ENCODE measurements at places on chromosomes 7 and 10.

GRCh38 chr7:99788554-99788953 is 4.6 kb upstream of the CYP3A4 start:
- DNase-seq: no peak

- DNase-seq: no peak
Measured at GRCh38 chr10:69801094-69801433, 642 bp upstream of the COL13A1 start.

GRCh38 chr10:112756235-112756527 is 193.9 kb upstream of the TCF7L2 start:
- no peak for DNase-seq

- DNase-seq: peak; percentile 21
Measured at GRCh38 chr7:12623885-12624498, 53.5 kb downstream of the SCIN start.

DNA sequence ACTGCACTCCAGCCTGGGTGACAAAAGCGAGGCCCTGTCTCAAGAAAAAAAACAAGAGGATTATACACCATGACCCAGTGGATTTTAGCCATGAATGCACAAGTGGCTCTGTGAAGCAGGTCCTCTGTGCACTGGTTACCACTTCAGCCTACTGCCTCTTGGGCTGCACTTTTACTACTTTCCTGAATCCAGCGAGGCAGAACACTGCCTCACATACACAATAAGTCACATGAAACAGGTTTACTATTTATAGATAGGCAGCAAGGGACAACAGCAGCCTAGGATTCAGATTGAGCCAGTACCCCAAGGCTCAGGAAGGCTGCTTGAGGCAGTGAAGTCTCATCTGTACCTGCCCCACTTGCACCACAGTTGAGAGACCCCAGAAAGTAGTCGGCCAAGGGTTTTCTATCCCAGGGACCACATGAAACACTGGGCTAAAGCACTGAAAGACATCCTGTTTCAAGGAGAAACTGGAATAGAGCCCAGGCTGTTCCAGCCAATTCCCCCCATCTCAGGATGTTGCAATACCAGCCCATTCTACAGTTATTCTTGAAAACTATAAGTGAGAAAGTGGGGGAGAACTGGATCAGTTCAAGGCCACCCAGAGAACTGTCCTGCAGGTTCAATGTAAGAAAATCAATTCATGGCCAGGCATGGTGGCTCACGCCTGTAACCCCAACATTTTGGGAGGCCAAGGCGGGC is 10.3 kb upstream of the OGDH start:
- no peak for DNase-seq

- DNase-seq: no peak
Measured at GRCh38 chr10:13268841-13269240, 31.0 kb downstream of the PHYH start.

DNA sequence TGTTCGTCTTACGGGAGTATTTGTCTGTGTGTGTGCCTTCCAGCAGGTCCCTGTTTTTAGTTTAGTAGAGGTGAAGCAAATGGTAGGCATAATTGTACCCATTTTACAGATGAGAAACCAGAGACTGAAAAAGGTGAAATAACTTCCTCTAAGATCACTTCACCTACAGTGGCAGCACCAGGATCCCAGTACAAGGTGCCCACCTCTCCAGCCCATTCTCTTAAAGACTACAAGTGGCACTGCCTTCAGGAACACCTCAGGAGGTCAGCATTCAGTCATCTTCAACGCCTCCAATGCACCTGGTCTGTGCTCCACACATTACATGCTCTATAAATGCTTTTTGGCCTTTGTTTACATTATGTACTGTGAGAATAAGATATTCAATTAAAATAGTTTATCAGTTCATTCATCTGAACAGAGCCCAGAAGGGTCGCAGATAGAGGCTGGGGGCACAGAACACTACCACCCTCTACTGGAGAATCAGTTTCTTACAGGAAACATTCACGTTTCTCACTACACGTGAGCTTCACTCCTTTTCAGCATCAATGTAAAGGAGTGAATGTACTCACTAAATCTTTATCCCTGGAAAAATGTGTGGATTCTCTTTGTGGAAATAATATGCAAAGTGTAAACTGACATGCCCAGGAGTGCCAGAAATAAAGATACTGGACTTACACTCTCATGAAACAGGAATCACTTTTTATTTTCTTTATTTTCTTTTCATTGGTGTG is 45.5 kb upstream of the ABLIM1 start:
- DNase-seq: no peak

DNA sequence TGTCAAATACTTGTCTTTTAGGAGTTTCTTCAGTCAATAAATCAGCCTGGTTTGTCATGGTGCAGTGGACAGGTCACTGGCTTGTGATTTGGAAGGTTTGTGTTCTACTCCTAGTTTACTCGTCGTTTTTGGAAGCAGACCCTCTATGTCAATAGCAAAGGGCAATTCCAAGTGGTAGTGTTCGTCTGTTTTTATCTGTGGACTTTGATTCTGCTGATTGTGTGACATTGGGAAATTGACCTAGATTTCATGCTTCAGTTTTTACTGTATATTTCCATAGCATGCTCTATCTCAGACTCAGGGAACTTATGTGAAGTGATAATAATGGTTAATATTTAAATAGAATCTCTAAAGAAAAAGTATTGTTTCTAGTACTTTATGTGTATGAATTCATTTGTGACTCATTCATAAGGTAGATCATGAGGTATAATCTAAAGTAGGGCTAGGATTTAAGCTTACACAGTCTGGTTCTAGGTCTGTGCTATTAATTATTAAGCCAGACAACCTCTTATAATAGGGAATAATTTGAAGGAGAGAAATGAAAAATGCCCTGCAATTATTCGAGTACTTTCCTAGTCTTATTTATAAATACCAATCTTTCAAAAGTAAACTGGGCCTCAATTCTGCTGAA is 198.1 kb downstream of the REEP3 start:
- DNase-seq: no peak

DNA sequence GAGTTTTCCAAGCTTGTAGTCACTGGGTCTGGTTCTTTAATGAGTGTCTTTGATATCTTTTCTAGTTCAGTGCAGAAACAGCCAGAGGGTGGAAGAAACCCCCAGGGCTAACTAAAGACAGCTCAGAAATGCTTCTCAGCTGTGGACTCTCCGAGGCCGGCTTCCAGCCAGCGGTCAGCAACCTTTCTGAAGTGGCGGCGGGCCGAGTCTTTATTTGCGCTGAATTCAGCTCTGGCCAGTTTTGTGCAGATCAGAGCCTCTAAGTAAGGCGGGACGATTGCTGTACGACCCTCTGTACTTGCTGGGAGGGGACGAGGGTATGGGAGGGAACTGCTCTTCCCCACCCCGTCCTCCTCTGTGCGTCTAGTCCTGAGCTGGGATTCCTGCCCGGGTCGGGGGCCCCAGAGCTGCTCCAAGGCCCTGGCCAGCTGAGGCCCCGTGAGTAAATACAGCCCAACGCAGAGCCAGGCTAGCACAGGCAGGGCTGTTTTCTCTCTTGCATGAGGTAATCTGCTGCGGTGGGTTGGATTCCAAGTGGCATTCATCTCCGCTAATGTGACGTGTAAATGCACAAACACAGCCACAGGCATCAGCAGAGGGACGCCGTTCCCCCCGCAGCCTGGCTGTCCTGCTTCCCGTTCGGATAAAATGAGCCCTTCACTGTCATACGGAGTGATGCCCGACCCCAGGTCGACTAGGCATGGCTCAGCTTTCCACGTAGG is 159.8 kb downstream of the PIP4K2A start:
- DNase-seq: peak; percentile 57

- DNase-seq: no peak
Measured at GRCh38 chr10:88236121-88236743, 346.9 kb downstream of the RNLS start.

- DNase-seq: no peak
Measured at GRCh38 chr10:133475821-133476640, 22.3 kb downstream of the SCART1 start.

- DNase-seq: no peak
Measured at GRCh38 chr10:85946713-85947326, 419.8 kb downstream of the GRID1 start.

DNA sequence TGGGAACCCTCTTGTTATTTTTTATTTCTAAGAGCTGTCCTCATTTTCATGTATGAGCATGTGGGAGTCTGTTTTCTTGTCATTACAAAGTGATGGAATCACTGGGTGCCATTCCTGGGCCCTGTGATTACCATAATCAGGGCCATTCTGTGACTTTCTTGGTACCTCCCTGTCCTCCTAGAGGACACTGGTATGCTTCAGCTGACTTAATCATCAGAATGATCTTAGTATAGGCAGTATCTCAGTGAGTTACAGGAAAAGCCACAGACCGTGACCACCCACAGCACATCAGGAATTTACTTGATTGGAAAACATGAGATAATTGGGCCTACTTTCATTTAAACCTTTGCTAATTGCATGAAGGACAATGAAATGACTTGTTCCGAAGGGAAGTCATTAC is 7.2 kb downstream of the NOM1 start:
- no peak for DNase-seq

- no peak for DNase-seq
Measured at GRCh38 chr7:46108272-46108671, 187.2 kb upstream of the IGFBP3 start.

DNA sequence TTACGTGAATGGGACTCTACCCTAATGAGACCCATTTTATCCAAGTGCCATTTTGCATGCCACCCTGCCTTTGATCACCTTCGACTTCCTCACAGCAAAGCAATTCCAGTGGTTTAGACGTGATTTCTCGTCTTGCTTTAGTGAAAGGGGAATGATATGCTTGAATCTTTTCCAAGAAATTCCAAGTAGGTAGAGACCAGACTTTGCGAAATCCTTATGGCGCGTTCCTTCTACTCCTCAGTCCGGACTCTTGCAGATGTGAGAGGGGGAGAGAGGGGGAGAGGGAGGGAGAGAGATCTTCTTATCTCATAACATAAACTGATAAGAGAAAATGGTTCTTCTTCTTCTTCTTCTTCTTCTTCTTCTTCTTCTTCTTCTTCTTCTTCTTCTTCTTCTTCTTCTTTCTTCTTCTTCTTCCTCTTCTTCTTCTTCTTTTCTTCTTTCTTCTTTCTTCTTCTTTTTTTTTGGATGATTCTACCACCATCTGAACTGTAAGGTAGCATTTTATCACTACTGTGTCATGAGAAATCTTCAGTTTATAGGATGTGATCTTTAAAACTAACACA is 883 bp downstream of the SPAG6 start:
- no peak for DNase-seq

DNA sequence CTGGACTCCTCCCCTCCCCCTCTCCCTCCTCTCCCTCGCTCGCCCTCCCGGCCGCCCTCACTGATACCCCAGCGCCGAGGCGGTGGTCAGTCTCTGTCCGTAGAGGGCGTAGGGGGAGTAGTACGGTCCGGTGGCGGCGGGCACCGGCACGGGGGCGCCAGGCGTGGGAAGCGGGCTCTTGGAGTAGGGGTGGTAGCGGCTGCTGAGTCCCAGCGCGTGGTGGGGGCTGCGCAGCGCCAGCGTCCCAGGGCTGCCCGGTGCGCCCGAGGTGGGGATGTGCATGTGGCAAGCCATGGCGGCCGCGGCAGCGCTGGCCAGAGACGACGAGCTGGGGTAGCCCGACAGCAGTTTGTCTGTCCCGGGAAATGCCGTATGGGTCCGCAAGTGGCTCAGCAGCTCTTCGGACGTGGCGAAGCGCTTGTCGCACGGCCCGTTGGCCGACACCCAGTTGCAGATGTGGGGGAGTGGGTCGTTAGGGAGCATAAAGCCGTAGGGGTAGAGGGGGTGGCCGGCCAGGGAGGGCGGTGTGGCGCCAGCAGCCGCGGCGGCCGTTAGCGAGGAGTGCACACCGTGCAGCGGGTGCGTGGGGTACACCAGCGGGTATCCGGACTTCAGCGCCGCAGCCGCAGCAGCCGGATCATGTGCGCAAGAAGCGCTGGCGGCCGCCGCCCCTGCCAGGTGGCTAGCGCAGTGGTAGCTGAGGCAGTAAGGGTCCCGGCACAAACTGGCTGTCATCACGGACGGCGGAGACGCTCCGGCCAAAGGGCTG is 2.7 kb downstream of the ZNF503 start:
- DNase-seq: no peak

GRCh38 chr10:25901199-25901598 is 32.8 kb upstream of the MYO3A start:
- no peak for DNase-seq

- no peak for DNase-seq
Measured at GRCh38 chr10:100509241-100509840, 10.3 kb downstream of the SEC31B start.

- no peak for DNase-seq
Measured at GRCh38 chr7:107318523-107319160, 149.8 kb downstream of the HBP1 start.

- no peak for DNase-seq
Measured at GRCh38 chr10:96324447-96324846, 20.2 kb downstream of the DNTT start.

DNA sequence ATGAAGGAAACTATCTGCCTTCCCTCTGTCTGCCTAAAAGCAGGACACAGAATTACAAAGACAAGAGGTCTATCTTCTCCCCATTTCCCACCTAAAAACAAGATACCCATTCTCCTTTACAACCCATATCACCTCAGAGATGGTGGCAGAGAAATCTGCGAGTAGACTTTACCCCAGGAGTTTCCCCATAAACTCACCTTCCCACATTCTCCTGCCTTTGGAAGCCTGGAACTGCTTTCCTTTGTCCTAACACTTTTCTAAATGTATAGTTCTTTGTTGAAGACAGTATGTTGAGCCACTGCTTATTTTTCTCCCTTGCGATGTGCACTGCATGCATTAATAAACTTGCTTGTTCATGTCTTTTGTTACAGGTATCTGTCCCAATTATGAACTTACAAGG is 8.0 kb downstream of the SHTN1 start:
- DNase-seq: no peak

GRCh38 chr7:130886438-130887135 is 152.6 kb upstream of the KLF14 start:
- no peak for DNase-seq

DNA sequence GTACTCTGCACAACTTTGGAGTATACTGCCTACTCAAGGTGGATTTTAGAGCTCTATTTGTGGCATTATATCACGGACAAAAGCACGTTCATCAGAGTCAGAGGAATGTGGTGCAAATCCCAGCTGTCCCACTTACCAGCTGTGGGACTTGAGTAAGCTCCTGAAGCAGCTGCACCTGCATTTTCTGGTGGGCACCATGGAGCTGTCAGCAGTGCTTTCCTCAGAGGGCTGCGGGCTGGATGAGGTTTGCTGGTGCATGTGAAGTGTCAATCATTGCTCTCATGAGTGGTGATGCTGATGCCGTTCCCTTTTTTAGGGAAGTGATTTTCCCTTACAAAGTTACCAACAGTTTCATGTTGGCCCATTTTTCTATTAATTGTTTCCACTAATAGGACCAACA is 53.4 kb downstream of the EGFR start:
- DNase-seq: no peak

Data from NCI-H2029 (cell line).